ENCODE measurements at places on chromosomes 2 and 18.
A peak's percentile ranks its signal among the peaks of the same experiment; 100 is the strongest.

GRCh38 chr2:10320933-10321332 is 18.2 kb downstream of the HPCAL1 start:
- no peak for DNase-seq

GRCh38 chr2:163715668-163716067 is 20.1 kb downstream of the FIGN start:
- DNase-seq, result no peak

GRCh38 chr2:73111073-73112025 is 1.4 kb downstream of the RAB11FIP5 start:
- peak; percentile 72 for DNase-seq

DNA sequence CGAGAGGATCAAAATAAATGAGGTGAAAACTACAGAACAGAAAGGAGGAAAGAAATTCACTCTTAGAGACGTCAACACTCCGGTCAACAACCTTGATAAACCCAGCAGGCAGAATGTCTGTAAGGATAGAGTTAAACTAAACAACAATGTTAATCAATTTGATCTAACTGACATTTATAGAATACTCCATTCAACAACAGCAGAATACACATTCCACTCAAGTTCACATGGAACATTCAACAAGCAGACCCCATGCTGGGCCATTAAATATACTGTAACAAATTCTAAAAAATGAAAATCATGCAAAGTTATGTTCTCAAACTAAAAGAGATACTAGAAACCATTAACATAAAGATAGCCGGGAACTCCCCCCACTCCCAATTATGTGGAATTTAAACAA is 41.8 kb downstream of the FAM210A start:
- DNase-seq, result no peak

GRCh38 chr2:14761118-14761517 is 128.6 kb downstream of the LRATD1 start:
- no peak for DNase-seq

DNA sequence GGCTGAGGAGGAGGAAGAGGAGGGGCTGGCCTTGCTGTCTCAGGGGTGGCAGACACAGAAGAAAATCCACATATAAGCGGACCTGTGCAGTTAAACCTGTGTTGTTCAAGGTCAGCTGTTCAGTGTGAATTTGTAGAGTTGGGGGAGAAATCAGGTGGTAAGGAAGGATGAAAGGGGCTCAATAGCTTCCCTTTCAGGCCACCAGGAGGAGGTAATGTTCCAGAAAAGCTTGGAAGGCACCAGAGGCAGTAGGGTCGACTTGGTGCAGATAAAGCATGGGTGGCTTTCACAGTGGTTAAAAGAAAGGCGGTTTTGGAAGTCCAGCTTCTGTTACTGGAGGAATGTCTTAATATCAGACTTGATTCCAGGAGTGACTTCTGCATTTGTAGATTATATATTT is 167.4 kb downstream of the THSD7B start:
- DNase-seq, result peak; percentile 31

DNA sequence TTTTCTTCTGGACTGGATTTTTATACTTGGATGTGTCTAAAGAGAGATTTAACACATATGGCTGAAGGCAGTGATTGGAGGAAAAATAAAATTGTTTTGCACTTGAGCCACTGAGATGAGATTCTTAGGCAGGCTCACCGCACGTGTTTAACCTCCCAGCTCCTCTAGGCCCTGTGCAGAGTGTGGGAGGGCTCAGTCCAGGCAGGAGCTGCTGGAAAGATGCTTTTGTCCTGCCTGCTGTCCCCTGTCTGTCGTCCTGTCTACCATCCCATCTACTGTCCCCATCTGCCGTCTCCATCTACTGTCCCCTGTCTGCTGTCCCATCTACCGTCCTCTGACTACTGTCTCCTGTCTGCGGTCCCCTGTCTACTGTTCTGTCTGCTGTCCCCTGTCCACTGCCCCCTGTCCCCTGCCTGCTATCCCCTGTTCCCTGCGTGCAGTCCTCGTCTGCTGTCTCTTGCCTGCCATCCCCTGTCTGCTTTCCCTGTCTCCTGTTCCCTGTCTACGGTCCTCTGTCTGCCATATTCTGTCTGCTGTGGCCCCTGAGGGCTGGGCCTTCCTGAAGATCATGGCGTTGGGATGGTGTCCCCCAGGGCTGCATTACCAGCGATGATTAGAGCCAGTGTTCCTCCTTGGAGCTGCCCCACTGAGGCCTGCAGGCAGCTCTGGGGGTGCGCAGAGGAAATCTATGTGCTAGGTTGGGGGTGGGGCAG is 43.7 kb upstream of the HS6ST1 start:
- DNase-seq, result no peak

DNA sequence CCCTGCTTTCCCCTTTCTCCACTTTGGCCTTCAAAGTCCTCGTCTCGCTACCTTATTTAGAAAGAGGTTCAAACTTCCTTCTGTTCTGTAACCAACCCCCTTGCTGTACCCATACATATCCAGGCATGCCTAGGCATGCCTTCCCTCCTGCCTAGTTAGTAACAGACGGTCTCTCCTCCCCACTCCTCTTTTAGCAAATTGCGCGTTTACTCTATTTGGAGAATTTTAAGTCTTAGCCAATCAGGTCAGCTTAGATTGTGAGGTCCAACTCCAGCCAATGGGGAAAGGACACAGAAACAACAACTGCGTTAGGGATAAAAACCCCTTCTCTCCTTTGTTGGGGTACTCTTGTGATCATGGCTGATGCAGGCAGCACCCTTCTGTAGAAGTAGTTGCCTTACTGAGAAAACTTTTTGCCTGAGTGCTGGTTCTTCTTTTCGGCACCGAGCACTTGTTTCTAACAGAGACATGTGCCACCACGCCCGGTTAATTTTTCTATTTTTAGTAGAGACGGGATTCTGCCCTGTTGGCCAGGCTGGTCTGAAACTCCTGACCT is 85.9 kb upstream of the FOXI3 start:
- no peak for DNase-seq

DNA sequence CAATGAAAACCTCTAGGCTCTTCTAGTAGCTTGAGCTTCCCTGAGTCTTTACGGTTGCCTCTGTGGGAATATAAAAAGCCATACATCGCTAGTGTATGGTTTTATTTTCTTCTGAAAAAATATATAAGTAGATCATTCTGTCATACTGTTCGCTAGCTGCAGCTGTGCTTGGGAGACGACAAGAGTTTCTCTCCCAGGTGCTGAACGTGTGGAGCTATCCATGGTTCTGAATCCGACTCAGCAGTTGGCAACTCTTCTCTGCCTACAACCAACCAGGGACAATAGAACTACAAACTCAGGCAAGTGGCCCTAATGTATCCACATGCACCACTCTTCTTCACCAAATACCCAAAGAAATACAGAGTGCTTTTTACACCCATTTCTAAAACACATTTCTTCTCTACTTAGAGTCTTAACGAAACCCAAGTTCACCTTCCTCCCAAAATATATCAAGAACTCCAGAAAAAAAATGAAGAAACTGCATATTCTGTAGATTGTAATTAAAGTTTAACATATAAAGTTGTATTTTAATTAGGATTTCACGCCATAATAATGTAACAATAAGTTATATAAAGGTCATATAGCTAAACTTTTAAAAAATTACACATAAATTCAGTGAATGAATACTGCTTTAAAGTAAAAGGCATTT is 2.2 kb upstream of the KCNH7 start:
- DNase-seq, result peak; percentile 48

- peak; percentile 7 for DNase-seq
Observed at GRCh38 chr2:24515335-24515734, 24.3 kb downstream of the NCOA1 start.

- no peak for DNase-seq
Observed at GRCh38 chr18:54360406-54360805, 2.7 kb downstream of the C18orf54 start.

DNA sequence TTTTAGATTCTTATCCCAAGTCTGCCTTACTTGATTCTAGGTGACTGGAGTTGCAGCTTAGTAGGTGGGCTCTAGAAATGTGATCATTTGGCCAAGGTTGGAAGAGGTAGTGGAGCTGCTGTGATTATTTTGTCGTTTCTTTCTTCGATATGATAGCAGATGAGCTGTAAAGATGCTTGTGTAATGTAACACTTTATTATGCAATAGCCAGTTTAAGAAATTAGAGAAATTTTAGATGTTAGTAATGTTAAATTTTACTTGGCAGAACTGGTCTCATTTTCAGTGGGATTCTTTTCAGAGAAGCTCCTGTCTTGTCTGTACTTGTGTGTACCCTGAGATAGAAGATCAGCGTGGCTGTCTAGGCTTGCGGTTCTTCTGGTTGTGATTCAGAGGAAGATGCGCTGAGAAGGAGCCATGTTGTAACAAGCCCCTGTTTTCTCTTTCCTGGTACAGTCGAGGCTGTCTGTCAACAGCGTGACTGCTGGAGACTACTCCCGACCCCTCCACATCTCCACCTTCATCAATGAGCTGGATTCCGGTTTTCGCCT is 9.3 kb downstream of the TSN start:
- no peak for DNase-seq

- DNase-seq, result no peak
Observed at GRCh38 chr18:60146220-60146960, 226.2 kb downstream of the MC4R start.

GRCh38 chr2:133633881-133634409 is 65.7 kb upstream of the NCKAP5 start:
- DNase-seq, result no peak

- peak; percentile 47 for DNase-seq
Observed at GRCh38 chr2:119233326-119234020, 9.8 kb downstream of the STEAP3 start.

DNA sequence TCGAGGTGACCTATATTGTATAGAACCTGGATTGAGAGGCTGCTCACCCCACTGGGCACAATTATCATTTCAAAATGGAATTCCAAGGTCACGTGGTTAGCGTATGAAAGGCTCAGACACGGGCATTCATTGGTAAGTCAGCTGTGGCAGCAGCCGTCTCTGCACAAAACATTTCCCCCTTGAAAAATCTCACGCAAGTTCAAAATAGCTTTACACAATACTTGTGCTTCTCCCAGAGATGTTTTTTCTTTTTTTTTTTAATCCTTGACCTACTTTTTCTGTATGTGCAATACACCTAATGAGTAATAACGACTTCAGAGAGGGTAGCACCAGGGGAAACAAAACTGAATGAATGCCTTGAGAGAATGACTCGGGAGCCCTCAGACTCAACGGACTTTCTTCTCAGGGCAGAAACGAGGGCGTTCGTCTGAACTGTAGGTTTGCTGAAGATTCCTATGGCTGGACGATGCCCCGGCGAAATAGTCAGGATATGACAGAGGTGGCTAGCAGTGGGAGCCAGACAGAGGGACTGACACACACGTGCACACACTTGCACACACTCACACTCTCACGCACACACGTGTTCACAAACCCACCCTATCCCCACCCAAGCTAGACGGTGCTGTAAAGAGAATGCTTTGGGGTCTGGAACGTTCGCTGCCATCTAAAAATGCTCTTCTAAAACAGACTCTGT is 77.8 kb downstream of the PDCL3 start:
- DNase-seq, result no peak

DNA sequence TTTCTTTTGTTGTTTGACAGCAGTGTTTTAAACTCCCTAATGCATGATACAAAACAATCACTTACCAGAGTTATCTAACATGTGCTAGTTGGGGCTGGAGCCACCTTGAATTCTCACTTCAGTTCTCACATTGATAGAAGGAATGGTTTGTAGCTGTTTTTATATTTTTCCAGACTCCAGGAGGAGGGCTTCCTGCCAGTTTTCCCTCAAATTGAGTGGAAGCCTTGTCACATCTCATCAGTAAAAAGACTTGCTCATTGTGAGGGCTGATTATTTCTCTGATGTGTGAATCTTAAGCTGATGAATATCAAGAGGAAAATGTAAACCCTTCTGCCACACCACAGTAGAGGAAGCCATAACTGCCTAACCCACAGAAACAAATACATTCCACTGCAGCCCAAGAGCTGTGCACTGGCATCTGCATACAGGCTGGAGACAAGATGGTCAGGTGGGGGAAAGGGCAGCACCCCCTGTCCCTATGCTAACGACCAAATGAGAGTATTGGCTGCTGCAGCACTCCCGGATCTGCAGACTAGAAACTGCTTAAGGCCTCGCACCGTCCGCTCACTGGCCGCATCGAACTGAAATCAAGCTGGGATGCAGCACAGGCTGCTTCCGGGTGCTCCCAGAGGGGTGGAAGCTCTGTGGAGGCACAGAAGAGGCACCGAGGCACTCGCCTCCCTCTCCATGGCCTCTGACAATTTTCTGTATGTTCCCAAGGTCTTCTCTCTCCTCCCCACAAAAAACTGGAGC is 73.7 kb upstream of the TPO start:
- no peak for DNase-seq

- no peak for DNase-seq
Observed at GRCh38 chr2:217622205-217623060, 380.4 kb downstream of the TNS1 start.

- DNase-seq, result no peak
Observed at GRCh38 chr2:110205660-110206455, 1.0 kb upstream of the NPHP1 start.

GRCh38 chr2:74499267-74499939 is at the start of gene LBX2:
Gene LBX2, minus strand, starts transcription at chr2:74499603. Its CDS starts 66 bp downstream, at chr2:74499537.
- DNase-seq, result no peak

GRCh38 chr2:157996799-157997198 is 104.9 kb upstream of the UPP2 start:
- no peak for DNase-seq

DNA sequence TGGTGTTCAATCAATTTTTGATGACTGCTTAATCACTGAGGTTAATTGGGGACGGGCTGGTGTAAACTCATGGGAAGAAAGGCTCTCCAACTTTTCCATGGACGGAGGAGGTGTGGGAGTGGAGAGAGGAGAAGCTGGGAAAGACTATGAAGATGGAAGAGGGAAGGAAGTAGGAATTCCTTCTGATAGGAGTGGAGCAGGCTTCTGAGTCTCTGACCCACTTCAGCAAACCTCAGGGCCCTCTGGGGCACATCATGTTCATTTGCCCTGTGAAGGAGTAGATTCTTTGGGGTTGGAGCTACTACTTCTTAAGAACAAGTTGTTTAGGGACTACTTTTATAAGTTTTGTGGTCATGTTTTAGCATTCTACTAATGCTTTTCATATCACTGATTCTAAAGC is 87.0 kb upstream of the MAP4K3 start:
- no peak for DNase-seq

Data from RWPE1 (cell line).